ENCODE measurements at places on chromosomes 11 and 22.
A peak's percentile ranks its signal among the peaks of the same experiment; 100 is the strongest.

DNA sequence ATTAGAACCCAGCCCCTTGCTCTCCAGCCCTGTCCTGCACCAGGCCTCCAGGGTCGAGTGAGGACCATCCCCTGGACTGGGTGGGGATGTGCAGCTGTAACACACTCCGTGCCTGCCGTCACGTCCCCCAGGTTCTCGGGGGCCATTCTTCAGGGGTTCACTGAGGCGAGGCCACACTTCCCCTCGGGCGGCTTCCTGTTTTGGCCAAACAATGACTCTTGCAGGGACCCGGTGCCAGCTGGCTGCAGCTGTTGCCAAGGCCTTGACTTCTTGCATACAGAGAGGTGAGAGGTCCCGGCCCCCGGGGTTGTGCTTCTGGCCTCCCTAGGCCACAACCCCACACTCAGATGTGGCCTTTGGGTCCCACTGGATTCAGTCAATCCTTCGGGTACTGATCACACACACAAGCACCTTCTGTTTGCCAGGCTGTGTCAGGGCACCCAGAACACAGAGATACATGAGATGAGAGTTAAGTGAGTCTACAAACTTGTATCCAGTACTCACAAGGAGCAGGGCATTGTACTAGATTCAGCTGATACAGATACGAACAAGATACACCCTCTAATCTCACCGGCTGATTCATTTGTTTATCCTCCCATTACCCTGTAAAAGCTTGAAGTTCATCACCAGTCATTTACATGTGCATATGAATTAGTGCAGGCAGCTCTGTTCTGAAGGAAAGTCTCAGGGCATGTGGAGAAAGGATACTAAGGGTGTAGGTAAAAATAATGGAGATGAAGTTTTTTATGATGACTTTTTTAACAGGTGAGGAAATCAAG lies 32.9 kb downstream of the LRRC32 start:
- no peak for DNase-seq

- DNase-seq = peak; percentile 81
These were observed 81.0 kb downstream of the BUD13 start for GRCh38 chr11:116691771-116692177.

- no peak for DNase-seq
These were observed 8.2 kb downstream of the RTL6 start for GRCh38 chr22:44489817-44490216.

DNA sequence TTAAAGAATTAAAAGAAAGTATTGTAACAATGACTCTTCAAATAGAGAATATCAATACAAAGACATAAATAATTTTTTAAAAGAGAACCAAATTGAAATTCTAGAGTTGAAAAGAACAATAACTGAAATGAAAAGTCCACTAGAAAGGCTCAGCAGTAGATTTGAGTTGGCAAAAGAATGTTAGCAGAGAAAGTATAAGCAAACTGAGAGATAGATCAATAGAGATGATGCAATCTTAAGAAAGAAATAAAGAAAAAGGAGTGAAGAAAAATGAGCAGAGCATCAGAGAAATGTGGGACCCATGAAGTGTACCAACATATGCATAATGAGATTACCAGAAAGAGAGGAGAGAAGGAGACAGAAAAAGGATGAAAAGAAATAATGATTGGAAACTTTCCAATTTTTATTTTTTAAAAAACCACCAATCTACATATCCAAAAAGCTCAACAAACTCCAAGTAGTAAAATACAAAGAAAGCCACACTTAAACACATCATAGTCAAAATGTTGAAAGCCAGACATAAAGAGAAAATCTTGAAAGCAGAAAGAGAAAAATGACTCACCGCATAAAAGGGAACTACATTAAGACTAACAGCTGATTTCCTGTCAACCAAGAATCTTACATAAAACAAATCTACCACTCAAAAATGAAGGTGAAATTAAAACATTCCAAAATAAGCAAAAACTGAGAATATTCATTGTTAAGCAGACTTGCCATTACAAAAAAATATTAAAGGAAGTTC lies 20.9 kb downstream of the NCF4 start:
- no peak for DNase-seq

GRCh38 chr11:75513250-75513649 lies 12.5 kb downstream of the GDPD5 start:
- no peak for DNase-seq

- no peak for DNase-seq
These were observed 6.4 kb downstream of the CLMP start for GRCh38 chr11:123188508-123189165.

DNA sequence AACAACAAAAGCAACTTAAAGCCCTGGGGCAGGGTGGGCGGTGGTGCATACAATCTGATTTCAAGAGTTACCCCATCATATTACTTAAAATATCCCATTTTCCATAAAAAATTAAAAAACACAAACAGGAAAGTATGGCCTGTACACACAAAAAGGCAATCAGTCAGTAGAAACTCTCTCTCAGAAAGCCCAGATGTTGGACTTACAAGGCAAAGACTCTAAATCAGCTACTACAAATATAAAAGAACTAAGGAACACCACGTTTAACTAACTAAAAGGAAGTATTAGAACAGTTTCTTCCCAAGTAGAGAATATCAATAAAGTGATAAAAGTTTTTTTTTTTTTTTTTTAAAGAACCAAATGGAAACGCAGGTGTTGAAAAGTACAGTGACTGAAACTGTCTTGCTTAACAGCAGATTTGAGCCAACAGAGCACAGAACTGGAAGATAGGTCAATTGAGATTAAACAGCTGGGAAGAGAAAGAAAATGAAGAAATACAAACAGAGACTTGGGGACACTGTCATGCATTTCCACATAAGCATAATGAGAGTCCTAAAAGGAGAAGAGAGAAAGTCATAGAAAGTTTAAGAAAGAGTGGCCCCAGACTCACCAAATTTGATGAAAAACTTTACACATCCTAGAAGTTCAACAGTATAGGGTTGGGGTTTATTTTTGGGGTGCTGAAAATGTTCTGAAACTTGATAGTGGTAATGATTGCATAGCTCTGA lies 8.6 kb downstream of the SC5D start:
- no peak for DNase-seq

- no peak for DNase-seq
These were observed 55.1 kb downstream of the AAMDC start for GRCh38 chr11:77876045-77876444.

DNA sequence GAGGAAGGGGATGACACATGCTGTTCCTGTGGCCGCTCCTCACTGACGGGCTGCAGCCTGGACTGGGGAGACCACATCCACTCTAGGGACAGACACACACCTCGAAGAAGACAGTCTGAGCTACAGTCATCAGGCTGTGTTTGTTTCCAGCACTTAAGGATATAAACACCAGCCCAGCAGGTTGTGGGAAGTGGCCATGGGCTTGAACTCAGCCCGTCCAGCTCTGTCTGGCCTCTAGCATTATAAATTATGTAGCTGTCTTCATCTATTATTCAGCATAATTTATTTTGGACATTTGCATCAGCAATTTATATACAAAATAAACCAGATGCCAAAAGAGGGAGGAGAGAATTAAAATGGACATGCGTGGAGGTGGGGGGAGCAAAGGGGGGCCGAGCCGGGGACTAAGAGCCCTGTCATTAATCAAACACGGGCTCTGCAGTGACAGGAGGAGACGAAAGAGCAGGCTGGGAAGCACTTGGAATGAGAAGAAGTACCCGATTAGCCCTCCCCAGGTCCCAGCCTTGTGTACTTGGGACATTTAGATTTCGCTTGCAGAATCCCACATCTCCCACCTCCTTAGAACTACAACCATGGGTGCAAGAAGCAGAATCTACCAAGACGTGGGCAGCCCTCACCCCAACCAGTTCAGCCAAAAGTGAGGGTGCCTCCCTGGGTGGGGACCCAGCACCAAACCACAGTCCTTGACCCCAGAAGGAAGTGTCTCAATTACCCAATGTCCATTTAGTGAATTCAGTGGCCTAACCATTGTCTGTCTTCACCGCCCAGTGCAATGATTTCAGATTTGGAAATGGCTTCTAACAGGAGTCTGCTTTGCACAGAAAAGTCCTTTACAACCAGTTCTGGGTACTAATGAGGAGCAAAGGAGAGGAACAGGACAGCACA lies 309.6 kb downstream of the OPCML start:
- DNase-seq = no peak

Data from HEK293T (cell line).